Femur (tissue), 1 donor: ENCODE measurements at places on chromosomes 6 and 20.

- no peak for DNase-seq
Measured at GRCh38 chr6:138442663-138443062, 38.6 kb downstream of the HEBP2 start.

DNA sequence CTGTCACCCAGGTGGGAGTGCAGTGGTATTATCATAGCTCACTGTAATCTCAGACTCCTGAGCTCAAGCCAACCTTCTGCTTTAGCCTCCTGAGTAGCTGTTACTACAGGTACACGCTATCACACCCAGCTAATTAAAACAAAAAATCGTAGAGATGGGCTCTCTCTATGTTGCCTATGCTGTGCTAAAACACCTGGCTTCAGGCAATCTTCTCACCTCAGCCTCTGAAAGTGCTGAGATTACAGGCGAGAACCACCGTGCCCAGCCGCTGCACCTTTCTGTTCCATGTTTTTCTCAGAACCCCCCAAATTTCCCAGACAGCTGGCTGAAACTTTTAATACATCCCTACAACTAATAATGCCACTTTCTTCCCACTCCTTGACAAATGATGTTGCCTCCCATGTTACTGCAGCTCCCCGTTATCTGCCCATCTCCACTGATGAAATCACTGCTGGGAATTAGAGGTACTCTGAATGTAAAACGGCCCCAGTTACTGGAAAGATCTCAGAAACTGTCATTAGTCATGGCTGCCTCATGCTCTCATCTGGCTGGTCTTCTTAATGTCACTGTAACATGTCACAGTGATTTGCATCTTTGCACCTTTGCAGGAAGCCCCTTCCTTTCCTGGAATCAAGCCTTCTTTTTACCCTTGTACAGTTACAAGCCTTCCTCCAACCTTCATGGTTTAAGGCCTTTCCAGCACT lies 697.5 kb downstream of the PRKN start:
- no peak for DNase-seq

DNA sequence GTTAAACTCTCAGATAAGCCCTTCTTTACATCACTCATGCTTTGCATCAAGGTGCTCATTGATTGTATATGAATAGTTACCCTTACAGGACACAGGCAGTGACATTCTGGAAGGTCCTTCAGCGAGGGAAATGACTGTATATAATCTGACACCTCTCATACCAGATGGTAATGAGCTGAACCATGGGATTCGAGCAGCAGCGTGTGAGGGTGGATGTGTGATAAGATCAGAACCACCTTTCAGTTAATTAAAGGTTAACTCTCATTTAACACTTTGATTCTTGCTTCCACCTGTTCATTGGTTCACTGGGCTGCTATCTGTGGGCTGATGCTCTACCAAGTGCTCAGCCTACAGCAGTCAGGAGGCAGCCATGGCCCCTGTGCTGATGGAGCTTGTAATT lies 24.2 kb downstream of the NEDD9 start:
- no peak for DNase-seq

DNA sequence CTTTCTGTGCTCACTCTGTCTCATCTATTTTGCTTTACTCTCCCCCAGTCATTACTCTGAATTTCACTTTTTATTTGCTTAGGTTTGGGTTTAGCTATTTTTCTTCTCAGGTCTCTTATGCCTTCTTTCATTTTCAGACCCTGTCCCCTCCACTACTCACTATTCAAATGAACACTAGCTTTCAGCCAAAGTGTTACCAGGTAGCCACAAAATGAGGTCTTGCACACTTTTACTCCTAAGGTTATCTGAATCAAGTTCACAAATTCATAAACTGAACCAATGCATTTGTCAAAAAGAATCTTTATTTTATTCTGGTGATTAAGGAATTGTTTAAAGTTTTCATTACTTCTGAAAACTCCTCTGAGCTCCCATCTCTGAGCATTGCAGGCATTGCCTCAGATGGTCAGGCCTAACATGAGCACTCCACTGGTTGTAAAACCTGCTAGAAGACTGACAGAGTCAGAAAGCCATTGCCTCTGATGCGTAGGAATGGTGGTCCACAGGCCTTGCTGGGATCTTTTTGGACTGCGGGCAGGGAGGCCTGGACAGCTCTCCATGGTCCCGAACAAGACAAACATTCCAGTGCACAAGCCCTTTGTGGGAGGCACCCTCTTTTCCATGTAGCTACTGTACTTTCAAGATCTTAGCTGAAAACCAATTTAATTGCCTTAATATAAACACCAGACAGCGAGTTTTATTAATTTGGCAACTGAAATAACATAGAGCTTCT lies 48.5 kb downstream of the FYN start:
- DNase-seq, result no peak

DNA sequence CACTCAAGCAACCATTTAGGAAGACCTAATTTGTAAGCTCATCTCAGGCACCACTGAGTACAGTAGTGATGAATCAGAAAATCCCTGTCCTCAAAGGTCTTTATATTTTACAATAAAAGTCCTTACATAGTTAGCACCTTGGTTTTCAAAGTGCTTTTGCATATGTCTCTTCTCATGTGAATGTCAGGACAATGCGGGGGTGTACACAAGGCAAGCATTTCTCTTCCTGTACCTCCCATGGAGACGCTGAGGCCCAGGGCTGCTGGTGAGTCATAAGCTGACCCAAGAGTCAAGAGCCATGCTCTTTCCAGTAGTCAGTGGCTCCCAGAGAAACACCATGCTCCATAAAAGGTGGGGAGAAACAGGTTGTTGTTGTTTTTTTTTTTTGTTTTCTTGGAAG lies 174.0 kb downstream of the GJA10 start:
- no peak for DNase-seq
